ENCODE measurements at places on chromosomes 7 and 10. TPM values are rescaled to one million over a fixed set of nuclear protein-coding genes. Genes with fewer than 3 reads are reported as not detected.

- no peak for DNase-seq
Measured at GRCh38 chr7:66247380-66248078, 42.4 kb downstream of the TPST1 start.

DNA sequence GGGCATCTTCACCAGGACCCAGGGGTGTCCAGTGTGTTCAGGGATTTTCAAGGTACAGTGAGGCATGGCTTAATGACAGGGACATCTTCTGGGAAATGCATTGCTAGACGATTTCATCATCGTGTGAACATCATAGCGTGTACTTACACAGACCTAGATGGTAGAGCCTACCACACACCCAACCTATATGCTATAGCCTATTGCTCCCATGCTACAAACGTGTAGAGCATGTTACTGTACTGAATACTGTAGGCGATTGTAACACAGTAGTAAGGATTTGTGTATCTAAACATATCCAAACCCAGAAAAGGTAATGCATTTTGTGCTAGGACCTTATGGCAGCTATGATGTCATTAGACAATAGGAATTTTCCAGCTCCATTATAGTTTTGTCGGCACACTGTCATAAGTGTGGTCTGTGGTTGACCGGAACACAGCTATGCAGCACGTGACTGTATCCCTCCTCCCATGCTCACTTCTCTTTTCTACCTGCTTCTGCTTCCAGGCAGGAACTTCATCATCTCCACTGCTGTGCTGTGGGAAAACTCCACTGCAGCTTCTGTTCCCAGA is 416.2 kb upstream of the NFE2L3 start:
- DNase-seq: no peak

DNA sequence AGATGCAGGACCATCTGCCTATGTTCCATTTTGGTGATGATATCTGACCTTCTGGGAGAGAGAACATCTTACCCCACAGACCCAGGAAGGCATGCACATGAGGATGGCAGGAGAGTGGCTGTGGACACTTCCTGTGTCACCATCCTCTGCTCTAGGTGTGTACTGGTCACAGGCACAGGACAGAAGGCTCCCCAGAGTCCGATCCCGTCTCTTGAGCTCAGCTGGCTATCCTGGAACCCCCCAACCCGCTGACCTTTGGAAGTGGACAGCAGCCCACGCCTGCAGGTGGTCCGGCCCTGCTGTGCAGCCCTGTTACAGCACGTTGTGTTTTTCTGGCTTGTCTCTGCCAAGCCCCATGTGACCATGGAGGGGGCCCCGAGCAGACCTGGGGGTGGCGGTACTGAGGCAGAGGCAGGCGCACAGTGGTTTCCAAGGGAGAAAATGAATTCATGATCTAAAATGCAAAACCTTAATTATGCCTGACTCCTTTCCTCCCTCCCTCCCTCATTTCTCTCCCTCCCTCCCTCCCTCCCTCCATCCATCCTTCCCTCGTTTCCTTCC is 178.8 kb downstream of the CUX1 start:
- DNase-seq: no peak

DNA sequence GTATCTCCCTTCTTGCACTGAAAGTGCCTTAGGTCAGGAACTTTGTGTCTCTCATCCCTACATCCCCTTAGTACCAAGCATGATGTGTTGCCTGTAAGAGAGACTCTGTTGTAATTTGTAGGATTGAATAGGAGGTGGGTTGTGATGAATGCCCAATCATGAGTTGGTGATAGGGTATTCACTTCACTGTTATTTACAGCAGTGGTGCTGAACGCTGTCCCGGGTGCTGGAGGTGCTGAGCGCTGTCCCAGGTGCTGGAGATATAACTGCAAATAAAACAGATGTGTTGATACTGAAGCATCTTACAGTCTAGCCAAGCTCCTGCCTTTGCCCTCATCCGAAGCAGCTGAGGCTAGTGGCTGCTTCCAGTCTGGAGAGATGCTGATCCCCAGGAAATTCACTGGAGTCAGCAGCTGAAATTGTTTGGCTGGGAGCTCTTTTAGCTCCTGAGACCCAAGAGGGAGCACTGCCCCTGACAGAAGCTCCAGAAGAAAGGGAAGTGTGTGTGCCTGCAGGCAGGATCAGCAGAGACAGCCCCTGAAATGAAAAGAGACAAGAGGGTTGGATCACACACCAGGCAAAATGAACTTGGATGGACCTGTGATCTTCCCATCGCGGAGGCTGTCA is 183.4 kb downstream of the SORCS3 start:
- DNase-seq: no peak

GRCh38 chr7:139560678-139561077 is 37.2 kb downstream of the CLEC2L start:
- DNase-seq: no peak

DNA sequence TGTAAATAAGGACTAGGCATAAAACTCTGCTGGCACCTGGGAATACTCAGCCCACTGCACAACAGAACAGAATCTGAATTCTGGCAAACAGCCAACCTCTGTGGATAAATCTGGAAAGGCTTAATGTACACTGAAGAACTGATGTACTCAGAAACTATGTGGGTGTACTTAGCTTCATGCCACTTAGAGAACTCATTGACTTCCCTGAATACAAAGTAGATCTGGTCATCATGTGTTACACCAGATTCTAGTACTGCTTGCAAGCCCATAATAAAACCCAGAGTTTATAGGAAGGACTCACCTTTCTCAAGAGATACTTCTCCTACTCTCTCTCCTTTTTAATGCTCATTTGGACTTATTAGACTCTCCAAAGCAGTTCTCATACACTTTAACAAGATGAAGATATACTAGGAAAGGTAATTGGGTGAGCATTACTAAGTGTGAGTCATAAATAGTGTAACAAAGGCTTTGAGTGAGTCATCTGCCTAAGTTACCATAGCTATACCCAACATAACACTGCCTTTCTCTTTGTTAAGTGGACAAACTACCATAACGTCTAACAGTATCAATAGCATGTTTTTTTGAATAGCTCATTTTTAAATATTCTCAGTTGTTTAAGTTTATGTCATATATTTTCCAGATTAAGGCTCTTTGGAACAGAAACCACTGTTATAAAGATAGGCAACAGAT is 309.1 kb downstream of the MDFIC start:
- DNase-seq: no peak

- DNase-seq: no peak
Measured at GRCh38 chr10:126130271-126130710, 233.9 kb downstream of the FANK1 start.

GRCh38 chr7:148264933-148265557 is 325.5 kb upstream of the C7orf33 start:
- DNase-seq: peak; percentile 4

GRCh38 chr10:7567911-7568620 is 98.7 kb downstream of the ITIH5 start:
- DNase-seq: no peak

GRCh38 chr10:58412502-58412961 is 27.3 kb downstream of the TFAM start:
- DNase-seq: no peak

DNA sequence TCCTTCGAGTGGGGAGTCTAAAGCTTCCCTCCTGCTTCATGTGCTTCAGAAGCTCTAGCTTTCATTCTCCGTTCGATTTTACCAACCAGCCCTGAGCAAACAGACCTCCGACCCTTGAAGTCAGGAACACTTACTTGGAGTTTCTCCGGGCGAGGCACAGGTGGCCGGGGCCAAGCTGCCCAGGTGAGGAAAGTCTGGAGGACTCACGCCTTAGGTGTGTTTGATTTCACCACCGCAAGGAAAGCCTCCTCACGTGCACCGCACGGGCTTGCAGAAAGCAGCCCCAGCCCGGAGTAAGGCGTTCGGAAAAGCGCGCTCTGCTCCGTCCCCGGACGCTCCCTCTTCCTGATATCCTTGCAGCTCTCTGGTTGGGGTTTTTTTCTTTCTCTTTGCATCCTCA is 30.1 kb upstream of the CNPY1 start:
- DNase-seq: no peak

DNA sequence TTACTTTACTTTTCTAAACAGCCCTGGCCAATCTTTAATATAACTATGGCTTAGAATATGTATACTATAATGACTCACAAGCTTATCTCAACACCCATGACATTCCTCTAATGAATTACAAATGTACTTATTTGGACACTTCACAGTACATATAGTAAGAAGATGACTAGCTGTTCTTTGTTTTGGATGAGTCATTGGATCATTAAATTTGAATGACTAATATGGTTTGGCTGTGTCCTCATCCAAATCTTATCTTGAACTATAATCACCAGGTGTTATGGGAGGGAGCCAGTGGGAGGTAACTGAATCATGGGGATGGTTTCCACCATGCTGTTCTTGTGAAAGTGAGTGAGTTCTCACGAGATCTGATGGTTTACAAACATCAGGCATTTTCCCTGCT is 807.5 kb upstream of the SORCS1 start:
- DNase-seq: no peak

GRCh38 chr7:151960449-151960848 is 4.2 kb downstream of the GALNTL5 start:
- DNase-seq: no peak

DNA sequence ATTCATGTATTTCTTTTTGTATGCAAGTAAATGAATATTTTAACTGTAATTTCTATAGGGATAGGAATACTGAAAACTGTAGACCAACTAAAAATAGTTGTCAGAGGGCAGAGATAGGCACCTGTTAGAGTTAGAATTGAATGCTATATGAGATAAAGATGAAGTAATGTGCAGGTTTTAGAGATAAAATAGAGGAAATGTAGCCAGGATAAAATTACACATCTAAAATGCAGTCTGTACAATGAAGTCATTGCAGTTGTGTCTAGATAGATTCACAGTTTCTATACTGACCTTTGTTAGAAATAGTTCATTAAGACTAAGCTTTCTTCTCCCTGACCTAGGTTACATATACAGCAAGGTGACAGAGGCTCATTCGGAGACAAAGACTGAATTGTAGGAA is 46.2 kb downstream of the SMNDC1 start:
- no peak for DNase-seq

- no peak for DNase-seq
Measured at GRCh38 chr7:138964624-138965436, 16.4 kb downstream of the KIAA1549 start.

DNA sequence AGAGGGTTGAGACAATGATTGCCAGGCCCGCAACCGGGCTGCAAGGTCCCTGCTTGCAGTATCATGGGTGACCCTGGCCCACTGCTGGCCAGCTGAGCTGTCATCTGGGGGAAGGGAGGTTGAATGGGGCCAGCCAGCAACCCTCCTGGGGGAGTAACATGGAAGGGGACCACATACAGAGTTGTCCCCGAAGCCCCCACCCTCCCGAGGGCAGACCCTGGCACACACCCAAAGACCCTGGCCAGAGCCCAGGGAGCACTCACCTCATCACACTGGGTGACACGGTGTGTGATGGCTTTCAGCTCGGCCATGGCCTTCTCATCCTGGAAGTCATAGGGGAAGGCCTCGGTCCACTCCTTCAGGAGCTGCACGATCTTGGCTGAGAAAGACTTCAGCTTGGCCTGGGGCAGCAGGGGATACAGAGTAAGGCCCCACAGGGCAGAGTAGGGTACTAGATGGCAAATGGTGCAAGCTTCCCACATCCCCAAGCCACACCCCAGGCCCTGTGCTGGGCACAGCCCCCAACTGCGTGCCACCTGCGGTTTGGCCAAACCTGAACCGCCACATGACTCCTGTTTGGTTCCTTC is 63.4 kb downstream of the CSGALNACT2 start:
- DNase-seq: peak; percentile 18

- no peak for DNase-seq
Measured at GRCh38 chr7:26625286-26625685, 239.1 kb downstream of the SKAP2 start.

- DNase-seq: no peak
Measured at GRCh38 chr7:33807779-33808482, 97.4 kb upstream of the BMPER start.

GRCh38 chr10:132946806-132947546 is 4.6 kb upstream of the CFAP46 start:
- DNase-seq: no peak

- peak; percentile 19 for DNase-seq
Measured at GRCh38 chr10:102504179-102504975, 605 bp downstream of the SUFU start.

DNA sequence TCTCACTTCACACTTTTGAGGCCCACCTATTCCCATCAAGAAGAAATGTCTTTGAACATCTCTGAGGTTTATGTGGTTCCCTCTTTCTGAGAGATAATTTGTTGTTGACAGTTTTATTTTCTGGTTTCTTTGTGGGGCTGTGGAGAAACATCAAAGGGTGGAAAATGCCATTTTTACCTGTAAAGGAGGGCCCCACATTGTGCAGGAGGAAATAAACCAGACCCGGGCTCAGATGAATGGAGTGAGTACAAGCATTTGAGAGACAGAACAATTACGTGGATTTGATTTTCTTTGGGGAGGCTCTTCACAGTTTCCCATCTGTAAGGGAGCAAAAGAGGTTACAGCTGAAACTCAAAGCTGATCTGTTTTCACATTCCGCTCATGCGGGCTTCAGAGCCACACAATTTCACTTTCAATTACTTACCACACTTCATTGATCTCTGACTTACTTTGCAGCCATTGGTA is 29.8 kb downstream of the ITPRIP start:
- peak; percentile 74 for DNase-seq

DNA sequence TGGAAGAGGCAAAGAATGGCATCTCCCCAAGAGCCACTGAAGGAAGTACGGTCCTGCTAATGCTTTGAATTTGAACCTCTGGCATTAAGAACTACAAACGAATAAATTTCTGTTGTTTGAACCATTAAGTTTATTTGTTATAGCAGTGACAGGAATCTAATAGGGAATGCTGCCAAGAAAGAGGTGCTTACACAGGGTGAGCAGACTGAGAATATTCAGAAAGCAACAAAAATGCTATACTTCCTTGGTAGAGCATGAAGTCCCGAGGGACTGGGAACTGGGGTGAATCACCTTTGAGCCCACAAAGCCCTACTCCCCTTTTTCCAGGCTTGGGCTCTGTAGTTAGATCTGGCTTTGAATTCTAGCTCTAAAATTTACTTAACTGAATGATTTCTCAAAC is 45.0 kb downstream of the PANK1 start:
- no peak for DNase-seq

- no peak for DNase-seq
Measured at GRCh38 chr7:104156842-104157277, 51.0 kb downstream of the ORC5 start.

Gene ZNF487
- 4.1 TPM for total RNA-seq

Gene CACUL1
- 34.3 TPM for total RNA-seq

Gene NUPR2
- not detected for total RNA-seq

Gene SHLD2
- 20.6 TPM for total RNA-seq

Gene PIK3AP1
- 2.5 TPM for total RNA-seq

Gene RHOBTB1
- total RNA-seq: 0.30 TPM

Gene ZNF273
- 6.3 TPM for total RNA-seq

Gene GDF2
- not detected for total RNA-seq

Gene FAM25A
- not detected for total RNA-seq

Gene ITIH2
- not detected for total RNA-seq

Gene SPAM1
- not detected for total RNA-seq

Gene PRF1
- 11.1 TPM for total RNA-seq

Gene EMX2
- not detected for total RNA-seq

Gene COL13A1
- total RNA-seq: not detected

Gene NMT2
- 23.2 TPM for total RNA-seq

Gene FXYD4
- not detected for total RNA-seq

Gene CCDC7
- total RNA-seq: 98.7 TPM

Gene C10orf143
- 10.2 TPM for total RNA-seq

Gene TMEM130
- not detected for total RNA-seq

Gene ZNF117
- 4.0 TPM for total RNA-seq

Gene FAM13C
- total RNA-seq: not detected

Gene SLC16A9
- total RNA-seq: 1.5 TPM
